ENCODE measurements at places on chromosomes 2 and 18. TPM values are rescaled to one million over a fixed set of nuclear protein-coding genes. Genes with fewer than 3 reads are reported as not detected.
A peak's percentile ranks its signal among the peaks of the same experiment; 100 is the strongest.

GRCh38 chr2:239970004-239970623 is 55.0 kb downstream of the NDUFA10 start:
- no peak for DNase-seq

DNA sequence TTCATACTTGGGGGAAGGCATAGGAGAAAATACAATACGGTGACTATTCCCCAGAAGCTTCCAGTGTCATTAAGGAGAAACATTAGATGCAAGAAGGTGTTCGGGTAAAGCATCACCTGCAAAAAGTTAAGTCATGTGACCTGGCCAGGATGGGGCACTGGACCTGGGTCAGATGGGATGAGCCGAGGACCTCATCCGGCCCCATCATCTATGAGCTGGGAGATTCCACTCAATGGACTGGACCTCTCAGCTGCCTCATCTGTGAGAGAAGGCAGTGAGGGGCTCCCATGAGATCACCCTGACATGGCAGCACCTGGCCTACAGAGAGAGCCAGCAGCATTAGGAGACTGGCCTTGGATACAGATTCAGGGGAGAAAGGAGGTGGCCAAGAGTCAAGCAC is 111.4 kb upstream of the TEX51 start:
- no peak for DNase-seq

GRCh38 chr18:64191069-64191468 is 42.2 kb upstream of the LINC00305 start:
- DNase-seq: no peak

DNA sequence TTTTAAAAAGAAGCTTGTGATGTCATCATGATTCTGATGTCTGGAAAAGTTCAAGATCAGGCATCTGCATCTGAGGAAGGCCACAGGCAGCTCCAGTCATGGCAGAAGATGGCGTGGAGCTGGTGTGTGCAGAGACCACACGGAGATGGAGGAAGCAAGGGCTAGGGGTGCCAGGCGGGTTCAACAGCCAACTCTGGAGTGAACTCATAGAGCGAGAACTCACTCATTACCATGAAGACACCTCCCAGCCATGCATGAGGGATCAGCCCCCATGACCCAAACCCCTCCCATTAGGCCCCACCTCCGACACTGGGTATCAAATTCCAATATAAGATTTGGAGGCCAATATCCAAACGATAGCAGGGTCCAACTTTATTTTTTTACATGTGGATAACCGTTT is 61.6 kb downstream of the KCNG2 start:
- DNase-seq: no peak

GRCh38 chr2:200533754-200534153 is 7.7 kb downstream of the SGO2 start:
- no peak for DNase-seq

GRCh38 chr2:2901384-2902345 is 476.0 kb downstream of the EIPR1 start:
- no peak for DNase-seq

DNA sequence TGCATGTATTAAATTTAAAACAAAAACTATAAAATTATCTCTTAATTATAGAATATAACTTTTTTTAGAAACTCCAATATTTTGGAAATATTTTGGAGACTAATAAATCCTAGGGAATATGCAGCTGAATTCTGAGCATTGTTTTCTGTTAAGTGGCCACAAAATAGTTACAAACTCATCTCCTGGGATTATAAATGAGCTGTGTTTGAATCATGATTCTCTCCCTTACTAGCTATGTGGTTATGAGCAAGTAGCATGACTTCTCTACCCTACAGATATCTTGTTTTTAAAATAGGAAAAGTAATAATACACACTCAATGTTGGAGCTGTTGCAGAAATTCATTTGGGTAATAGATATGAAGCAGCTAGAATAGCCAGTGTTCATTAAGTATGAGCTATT is 137.9 kb upstream of the ITGA4 start:
- no peak for DNase-seq

DNA sequence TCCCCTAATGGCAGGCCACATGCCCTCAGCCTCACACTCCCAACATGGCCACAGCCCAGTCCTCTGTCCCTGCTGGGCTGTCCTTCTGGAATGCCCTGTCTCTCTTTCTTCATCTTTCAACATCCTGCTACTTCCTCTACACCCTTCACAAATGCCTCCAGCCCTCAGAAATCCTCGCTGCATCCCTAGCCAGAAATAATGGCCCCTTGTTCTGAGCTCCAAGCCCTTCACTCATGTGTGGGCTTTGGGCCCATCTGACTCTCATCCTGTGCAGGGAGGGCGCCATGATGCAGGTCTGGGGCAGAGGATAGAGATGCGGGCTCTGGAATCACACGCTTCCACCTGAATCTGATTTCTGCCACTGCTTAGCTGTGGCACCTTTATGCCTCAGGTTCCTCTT is 181.9 kb downstream of the TNS1 start:
- DNase-seq: no peak

- no peak for DNase-seq
Measured at GRCh38 chr2:241105641-241106040, 3.6 kb upstream of the MTERF4 start.

- DNase-seq: no peak
Measured at GRCh38 chr18:79877163-79878091, 74.0 kb downstream of the SLC66A2 start.

DNA sequence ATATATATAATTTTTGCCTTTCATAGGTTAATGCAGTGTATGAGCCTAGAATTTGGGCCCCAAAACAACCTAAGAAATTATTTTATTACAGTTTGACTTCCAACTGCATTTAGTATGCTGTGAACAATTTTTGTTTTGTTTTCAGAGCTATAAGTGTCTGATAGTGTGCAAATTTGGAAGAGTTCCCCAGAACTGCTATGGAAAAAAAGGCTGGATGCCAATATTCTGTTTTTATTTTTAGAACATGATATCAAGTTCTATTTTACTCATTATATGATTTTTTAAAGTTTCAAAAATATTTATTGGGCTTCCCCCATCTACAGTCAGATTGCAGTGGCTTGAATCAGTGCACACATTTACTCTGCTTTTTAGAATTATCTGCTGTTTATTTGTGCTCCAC is 42.6 kb downstream of the MRPS9 start:
- no peak for DNase-seq

DNA sequence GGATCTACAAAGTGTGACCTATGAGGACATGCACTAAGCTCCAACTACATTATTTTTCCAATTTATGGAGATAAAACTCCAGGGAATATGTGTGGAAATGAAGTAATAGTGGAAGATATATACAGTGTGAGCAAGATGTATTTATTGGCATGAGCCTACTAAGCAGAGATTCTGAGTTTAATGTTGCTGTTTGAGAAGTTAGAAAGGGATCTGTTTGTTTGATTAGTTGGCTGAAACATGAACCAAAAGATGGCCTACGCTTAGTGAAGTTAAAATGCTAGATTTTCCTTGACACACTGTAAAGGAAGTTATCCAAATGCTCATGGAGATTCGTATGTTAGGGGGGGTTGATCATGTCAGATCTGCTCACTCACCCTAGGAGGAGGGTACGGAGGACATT is 621.7 kb downstream of the TMEM182 start:
- DNase-seq: no peak

GRCh38 chr2:201642579-201643215 is 606 bp downstream of the TMEM237 start:
- DNase-seq: peak; percentile 90

DNA sequence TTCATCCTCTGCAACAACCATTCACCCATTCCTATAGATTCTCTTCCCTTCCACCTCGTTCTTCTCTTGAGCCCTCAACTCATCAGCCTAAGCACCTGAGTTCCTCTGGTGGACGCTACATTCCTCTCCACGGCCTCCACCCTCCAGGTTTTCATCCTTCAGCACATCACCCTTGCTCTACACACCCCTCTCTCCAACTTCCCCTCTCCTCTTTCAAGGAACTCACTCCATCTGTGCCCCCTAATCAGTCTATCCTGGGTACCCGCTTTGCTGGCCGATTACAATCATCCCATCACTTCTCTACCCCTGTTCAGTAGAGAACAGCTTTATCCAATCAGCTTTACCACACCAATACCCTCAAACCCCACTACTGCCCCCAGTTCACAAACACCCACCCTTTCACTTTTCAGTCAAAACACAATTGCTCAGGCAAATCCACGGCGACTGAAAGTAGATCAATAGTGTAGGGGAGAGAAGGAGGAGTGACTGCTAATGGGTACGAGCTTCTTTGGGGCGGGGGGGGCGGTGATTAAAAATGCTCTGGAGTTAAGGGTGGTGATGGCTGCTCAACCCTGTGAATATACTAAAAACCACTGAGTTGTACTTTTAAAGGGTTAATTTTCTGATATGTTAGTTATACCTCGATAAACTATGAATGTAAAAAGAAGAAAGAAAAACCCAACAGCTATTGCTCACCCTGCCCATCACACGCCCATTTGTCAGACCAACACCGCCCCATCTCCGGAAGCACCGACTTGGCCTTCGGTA is 857 bp downstream of the DYM start:
- no peak for DNase-seq

DNA sequence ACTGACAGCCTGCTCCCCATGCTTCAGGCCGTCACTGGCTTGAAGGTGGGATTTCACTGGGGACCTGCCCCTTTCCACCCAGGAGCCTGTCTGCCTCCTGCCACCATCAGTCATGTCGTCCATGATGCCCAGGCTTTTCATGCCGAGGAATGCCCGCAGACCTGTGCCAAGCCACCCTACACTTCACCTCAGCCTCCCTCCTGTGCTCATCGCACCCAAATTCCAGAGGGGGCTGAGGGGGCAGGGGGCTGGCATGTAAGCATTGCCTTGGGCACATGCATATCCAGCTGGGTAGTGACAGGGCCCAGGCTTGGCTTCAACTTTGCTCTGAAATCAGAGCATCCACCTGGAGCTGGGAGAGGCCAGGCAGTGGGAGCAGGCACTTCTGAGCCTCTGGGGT is 20.9 kb upstream of the RPRM start:
- no peak for DNase-seq

DNA sequence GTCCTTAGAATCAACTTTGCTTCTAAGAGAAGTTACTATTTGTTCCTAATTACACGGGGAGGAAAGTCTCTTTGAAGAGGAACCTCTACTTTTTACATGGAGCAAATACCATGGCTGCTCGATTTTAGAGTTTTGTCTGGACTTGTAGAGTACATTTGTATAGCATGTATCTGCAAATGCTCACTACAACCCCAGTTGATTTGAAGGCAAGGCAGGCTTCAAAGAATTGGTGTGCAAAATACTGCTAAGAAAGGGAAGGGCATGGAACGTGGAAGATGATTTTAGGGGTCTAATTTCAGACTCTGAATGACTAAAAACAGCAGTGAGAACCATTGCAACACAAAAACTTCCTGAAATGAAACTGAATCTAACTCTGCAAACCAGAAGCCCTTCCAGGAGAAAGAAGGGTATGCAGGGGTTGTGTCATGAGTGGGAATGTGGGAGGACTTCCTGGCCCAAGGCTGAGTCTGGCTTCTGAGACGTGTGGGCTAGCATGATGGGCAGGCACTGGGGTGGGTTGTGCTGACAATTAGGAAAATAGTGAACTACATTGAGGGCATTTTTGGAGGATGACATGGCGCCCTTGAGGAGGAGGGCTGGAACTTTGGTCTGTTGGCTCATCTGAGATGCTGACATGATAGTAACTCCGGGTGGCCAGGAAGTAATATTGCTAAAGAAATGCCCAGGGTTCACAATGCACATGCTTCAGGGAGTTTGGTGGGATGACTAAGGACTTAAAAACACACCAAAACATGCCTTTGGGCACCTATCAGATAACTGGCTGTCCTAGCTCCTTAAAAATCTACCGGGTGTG is 18.9 kb upstream of the IL1R2 start:
- no peak for DNase-seq

- DNase-seq: no peak
Measured at GRCh38 chr2:51722311-51722710, 690.4 kb upstream of the NRXN1 start.

DNA sequence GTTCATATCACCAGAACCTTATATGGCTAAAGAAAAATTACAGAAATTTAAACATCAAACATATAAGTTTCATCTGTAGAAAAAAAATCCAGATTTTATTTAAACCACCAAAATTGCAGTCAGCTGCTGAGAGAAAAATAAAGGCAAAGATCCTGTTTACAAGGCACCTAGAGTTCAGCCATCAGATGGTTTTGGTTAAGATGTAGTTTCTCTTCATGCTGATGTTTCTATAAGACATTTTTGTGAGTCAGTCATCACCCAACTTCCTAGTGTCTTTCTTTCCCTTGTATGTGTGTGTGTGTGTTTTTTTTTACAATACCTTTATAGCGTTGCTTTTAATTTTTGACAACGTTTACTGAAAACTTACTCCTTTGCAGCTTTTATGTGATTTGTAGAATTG is 26.1 kb upstream of the MMADHC start:
- no peak for DNase-seq

GRCh38 chr2:11446733-11447248 is 19.2 kb downstream of the E2F6 start:
- peak; percentile 63 for DNase-seq

DNA sequence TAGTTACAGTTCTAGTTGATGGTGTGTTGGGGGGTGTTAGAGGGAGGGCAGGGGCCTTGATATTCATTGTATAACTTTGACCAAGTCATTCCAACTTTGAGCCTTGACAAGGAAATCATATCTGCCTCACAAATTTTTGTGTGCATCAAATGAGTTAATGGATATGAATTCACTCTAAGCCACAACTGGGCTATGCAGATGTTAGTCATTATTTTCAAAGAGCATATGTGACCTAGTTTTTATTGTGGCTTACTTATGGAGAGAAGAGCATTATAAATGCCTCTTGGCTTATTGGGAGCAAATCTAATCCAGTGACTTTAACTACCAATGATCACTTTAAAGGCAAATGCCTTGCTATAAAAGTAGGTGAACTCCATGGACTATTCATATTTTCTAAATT is 250.2 kb downstream of the LPIN1 start:
- no peak for DNase-seq

GRCh38 chr2:16007167-16007934 is 67.0 kb downstream of the MYCN start:
- no peak for DNase-seq

GRCh38 chr2:193461431-193461934 is 1266.8 kb upstream of the TMEFF2 start:
- DNase-seq: no peak

DNA sequence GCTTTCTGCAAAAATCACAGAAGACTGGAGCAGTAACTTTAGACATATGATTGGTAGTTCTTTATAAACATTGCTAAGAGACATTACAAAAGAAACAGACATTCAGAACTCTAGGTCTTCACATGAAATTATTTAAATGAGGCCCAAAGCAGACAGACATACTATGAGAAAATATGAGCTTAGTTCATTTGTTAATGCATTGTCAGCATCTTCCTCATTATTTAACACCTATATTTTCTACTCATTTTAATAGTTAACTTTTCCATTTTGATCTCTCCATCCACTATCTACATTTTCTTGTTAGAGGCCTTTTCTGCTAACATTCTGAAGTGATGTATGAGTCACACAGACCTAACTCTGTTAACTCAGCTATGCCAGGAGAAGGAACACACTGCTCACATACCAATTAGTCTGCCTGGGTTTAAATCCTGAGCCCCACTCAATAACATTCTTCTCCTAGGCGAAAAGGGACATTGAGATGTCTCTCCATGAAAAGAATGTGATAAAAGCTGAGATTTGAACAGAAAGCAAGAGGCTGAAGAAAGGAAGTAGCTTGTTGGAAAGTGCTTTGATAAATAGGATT is 400.3 kb upstream of the PKDCC start:
- no peak for DNase-seq

- no peak for DNase-seq
Measured at GRCh38 chr2:4246364-4247131, 543.2 kb downstream of the DCDC2C start.

The FBXO36 gene
- total RNA-seq: 3.2 TPM

The SCYGR4 gene
- total RNA-seq: not detected

The CPLX4 gene
- not detected for total RNA-seq

The ERMN gene
- total RNA-seq: 4.6 TPM

The COL3A1 gene
- total RNA-seq: 191 TPM

The RAD51AP2 gene
- total RNA-seq: not detected

The CHRNG gene
- total RNA-seq: not detected
